Smooth muscle cell of bladder (primary cell): ENCODE measurements at places on chromosomes 13 and 19. TPM values are rescaled to one million over a fixed set of nuclear protein-coding genes. Genes with fewer than 3 reads are reported as not detected.

ZNF221 gene
- 6.8 and 7.4 TPM in 2 replicates for total RNA-seq

ZNF726 gene
- 0.46 and 0.85 TPM in 2 replicates for total RNA-seq

ZNF577 gene
- total RNA-seq, result 5.3 and 10.3 TPM in 2 replicates

TMPRSS9 gene
- total RNA-seq, result not detected in 2 replicates

EPS8L1 gene
- 0.09 and 0.85 TPM in 2 replicates for total RNA-seq

PKN1 gene
- total RNA-seq, result 101 and 143 TPM in 2 replicates

PEAK3 gene
- total RNA-seq, result not detected in 2 replicates

ZSWIM4 gene
- 3.4 and 9.3 TPM in 2 replicates for total RNA-seq

FXYD5 gene
- total RNA-seq, result 24.1 and 24.6 TPM in 2 replicates

MRPL4 gene
- total RNA-seq, result 13.1 and 14.2 TPM in 2 replicates

SIGLEC12 gene
- total RNA-seq, result not detected in 2 replicates

SLITRK6 gene
- total RNA-seq, result 0.09 and 0.28 TPM in 2 replicates

ACER1 gene
- total RNA-seq, result not detected in 2 replicates

TEX29 gene
- total RNA-seq, result 0.09 and 0.28 TPM in 2 replicates

MAMSTR gene
- total RNA-seq, result 0.28 TPM in 2 replicates

ADGRE1 gene
- total RNA-seq, result not detected in 2 replicates

GPALPP1 gene
- 25.3 and 29.2 TPM in 2 replicates for total RNA-seq

PABPC3 gene
- 0.09 and 0.14 TPM in 2 replicates for total RNA-seq

SLC25A42 gene
- total RNA-seq, result 4.4 and 5.7 TPM in 2 replicates

SPIB gene
- total RNA-seq, result not detected in 2 replicates

GPR183 gene
- 0.09 TPM in 1 of 2 replicates, not detected in the other for total RNA-seq

ZNF667 gene
- 3.6 and 6.3 TPM in 2 replicates for total RNA-seq

C19orf38 gene
- 0.09 and 0.28 TPM in 2 replicates for total RNA-seq

TMEM238 gene
- total RNA-seq, result 0.14 and 0.18 TPM in 2 replicates

IZUMO1 gene
- not detected in 2 replicates for total RNA-seq

GRIK5 gene
- total RNA-seq, result not detected in 2 replicates

CAPN12 gene
- not detected in 2 replicates for total RNA-seq

DYRK1B gene
- total RNA-seq, result 7.7 and 9.3 TPM in 2 replicates

ZNF606 gene
- total RNA-seq, result 10.8 and 14.7 TPM in 2 replicates
